Stimulated activated effector memory CD8-positive, alpha-beta T cell treated with anti-CD3 and anti-CD28 coated beads, Interleukin-12 subunit alpha, Interleukin-12 subunit beta, amount 100 ng/mL, for 72 hours (primary cell): ENCODE measurements at places on chromosomes 1 and 21.

DNA sequence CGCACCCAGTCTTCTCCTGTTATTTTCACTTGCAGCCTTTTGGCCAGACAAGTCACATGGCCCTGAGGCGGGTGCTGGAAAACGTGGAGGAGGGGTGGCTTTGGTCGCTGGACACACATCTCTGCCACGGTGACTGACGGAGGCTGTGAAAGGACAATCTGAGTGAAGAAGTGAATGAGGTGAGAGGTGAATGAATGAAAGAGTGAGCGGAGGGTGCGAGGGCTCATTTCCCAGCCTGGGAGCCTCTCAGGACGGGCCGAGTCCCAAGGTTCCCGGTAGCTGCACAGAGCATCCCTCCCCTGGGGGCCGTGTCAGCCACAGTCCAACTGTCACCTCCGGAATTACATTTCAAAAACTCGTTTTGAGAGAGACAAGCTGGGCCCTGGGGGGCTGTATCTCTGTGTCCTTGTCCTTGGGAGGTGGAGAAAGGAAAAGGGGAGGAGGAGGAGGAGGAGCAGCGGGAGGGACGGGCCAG lies 89.6 kb downstream of the UBIAD1 start:
- no peak for DNase-seq

DNA sequence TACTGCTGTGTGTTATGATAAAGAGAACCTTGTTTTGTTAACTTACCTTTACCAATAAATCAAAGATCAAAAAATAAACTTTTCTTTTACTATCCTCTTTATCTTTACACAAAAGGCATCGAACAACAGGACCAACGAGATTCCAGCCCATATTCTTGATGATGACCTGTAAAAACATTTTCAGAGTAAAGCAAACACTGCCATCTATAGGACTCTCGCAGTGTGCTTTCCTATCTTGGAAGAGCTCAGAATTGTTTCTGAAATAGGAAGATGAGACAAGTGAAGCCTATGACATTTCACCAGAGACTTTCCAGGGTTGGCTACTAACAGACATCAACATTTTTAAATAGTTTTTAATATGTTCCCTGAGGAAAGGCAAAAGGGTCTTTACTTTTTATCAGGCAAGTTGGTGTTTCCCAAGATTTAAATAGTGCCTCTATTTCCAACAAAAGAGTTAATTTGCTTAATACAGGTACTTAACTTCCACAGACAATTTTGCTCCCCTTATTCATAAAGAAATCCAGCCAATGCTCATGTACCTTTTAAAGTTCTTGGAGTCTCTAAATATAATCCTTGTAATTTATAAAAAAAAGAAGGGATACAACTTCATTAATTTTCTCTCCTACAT lies 7.3 kb downstream of the GLMN start:
- DNase-seq = no peak

DNA sequence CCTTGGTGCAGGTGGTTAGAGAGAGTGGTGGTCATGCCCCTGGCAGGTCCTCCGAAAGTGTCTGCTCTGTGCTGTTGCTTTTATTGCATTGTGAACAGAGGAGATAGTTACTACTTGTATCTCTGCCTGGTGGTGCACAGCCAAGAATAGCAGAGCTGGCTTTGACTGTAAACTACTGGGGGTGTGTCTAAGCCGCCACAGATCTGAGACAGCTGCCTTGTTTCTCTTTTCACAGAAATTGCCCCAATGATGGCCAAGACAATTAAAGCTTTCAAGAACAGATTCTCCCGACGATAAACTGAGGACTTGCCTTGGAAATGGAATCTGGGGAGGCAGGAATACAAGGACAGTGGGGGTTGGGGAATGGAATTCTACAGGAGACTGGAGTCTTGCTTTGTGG lies 16.0 kb downstream of the ELOA start:
- DNase-seq = no peak

GRCh38 chr1:218667781-218668516 lies 322.8 kb downstream of the TGFB2 start:
- no peak for DNase-seq

GRCh38 chr1:63010913-63011660 lies 227.2 kb downstream of the ATG4C start:
- no peak for DNase-seq

- DNase-seq = no peak
Observed at GRCh38 chr21:38986406-38986805, 180.7 kb downstream of the ETS2 start.
